ENCODE measurements at places on chromosomes 7 and 10.

DNA sequence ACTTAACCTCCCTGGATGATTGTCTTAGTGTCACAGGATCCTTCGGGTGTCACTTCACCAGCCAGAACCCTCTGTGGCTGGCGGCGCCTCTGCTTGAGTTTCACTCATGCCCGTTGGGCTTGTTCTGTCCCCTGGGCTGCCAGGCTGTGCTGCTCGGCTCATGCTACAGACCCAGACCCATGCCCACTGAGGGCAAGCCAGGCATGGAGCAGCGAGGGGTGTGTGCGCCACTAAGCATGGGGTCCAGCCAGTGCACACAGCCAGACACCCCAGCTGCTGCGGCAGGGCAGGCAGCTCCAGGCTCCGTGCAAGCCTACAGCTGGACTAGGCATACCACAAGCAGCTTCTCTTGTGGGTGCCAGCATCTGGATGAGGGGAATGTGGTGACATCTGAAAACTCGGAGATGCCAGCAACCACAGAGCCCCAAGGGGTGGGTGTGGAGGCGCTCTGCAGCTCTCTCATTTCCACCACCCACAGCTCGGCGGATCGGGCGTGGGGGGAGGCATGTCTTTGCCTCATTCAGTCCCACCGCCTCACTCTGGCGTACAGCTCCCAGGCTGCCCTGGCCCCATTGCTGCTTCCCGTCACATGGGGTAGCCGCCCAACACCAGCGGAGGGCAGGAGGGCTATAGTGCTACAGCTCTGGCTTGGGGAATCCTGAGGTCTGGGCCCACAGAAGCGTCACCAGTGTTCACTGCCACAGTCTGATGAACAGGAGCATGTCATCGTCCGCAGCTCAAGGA, 269.6 kb upstream of the LRGUK start:
- no peak for DNase-seq

DNA sequence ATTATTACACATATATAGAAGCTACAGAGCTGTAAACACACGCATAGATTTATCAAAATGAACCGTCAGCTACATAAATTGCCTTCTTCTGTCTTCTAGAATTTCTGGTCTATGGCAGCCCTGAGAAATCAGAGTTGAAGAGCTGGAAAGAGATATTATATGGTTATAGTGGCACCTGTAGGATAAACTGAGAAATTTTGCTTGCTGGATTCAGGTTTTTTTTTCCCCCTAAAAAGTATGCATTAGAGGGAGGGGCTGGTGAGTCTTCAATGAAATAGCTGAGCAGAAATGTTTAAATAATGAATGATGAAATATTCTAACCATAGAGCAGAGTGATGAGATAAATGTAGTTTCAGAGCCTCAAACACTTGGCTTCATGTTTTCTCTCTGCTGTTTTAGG, 78.0 kb upstream of the DYNC1I1 start:
- no peak for DNase-seq

DNA sequence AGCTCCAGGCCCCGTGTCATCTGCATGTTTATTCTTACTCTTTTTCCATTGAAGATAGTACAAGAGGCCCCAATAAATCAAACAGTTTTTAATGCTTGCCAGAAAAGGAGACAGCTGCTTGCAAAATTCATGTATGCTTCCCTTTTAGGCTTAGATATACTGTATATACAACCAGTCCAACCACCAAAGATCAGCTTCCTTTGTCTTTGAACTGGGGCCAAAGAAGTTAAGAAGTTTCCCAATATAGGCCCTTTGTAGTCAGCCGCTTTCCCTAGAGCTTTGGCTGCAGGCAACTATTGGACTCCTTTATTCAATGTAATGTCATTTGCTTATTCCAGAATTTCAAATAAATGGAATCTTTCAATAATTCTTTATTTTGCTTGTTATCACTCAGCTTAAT, 1395.0 kb downstream of the GATA3 start:
- DNase-seq: no peak

- DNase-seq: no peak
Observed at GRCh38 chr10:67306588-67307205, 380.9 kb downstream of the LRRTM3 start.

DNA sequence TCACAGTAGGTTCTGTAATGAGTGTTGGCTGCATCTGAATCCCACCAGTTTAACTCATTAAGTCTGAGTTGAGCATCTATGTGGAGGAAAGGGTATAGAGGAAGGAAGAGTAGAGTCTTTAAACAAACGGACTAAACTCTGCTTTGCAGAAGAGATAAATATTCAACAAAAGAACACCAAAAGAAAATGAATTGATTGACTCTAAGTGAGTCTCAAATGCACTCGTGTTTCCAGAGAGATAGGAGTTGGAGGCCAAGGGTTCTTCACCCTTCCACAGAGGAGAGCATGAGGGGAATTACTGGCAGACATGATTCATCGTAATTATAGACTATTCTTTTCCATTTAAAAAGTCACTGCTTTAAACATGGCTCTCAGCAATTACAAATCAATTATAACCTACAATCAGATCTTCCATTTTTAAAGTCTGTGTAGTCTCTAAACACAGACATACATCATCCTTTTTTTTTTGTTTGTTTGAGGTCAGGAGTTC, 56.3 kb downstream of the PLPP4 start:
- no peak for DNase-seq

DNA sequence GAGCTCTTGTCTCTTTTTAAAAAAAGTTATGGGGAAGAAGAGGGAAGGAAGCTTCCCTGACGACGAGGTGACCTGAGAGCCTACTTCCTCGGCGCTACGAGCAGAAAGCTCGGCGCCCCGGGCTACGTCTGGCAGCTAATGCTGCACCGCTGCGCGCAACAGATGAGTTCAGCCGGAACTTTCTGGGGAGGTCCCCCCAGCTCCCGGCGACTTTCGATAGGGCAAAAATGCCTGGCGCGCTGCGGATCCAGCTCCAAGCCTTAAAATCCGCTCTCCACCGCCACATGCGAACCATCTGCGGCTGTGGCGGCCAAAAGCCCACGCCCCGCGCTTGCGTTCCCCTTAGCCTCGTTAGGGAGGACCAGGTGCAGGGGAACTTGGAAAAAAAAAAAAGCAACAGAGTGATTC, 621 bp downstream of the P4HA1 start:
- peak; percentile 77 for DNase-seq

DNA sequence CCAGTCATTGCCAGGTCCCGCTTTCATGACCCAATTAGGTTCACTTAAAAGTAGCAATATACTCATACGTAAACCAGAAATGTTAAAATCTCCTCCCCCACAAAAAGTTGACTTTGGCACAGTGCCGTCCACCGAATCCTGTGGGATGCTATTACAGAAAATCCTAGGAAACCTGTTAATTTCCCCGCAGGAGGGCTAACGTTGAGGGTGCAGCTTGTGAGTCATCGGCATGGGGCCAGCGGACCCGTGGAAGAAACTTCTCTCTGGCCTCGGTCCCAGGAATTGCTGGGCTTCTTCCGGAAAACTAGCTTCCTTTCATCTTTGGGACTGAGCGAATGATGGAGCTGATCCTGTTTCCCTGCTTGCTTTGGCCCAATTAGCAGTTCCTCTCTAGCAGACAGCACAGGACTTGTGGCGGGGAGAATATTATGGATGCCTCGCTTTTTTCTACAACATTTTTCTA, 13.5 kb downstream of the CRYGN start:
- no peak for DNase-seq

GRCh38 chr7:27159266-27160144, 3.0 kb upstream of the HOXA7 start:
- DNase-seq: peak; percentile 25

DNA sequence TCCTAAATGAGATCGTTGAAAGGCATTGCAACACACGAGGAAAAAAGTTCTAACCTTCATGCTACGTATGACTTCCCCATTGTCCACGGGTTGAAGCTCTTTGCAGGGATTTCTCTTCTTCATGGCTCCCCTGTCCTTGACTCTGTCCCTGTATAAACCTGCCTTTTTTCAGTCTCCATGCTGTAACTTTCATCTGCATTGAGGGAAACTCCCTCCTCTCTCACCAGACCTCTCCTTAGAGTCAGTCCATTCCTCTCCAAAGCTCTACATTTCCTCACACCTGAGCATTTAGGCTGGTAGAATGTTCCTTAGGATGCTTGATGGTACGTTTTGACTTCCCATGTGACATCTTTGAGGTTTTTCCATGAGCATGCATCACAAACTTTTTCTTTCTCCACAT, 134.2 kb upstream of the FAM171A1 start:
- no peak for DNase-seq

DNA sequence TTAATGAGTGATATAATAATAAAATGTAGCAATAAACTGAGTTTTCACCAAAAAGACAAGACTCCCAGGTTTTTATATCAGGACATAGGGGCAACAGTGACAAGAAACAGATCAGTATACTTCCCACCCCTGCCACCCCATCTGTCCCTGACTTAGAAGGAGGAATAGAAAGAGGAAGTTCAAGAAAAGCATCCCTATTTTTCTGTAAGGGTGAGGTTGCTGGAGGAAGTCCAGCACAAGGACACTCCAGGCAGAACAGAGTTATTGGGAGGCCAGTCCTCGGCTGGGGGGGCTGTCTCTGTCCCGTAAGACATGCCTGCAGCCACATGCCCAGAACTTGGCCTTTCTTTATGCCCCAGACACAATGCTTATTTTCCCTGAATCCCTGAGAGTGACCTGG, 16.5 kb upstream of the TLX1 start:
- no peak for DNase-seq

DNA sequence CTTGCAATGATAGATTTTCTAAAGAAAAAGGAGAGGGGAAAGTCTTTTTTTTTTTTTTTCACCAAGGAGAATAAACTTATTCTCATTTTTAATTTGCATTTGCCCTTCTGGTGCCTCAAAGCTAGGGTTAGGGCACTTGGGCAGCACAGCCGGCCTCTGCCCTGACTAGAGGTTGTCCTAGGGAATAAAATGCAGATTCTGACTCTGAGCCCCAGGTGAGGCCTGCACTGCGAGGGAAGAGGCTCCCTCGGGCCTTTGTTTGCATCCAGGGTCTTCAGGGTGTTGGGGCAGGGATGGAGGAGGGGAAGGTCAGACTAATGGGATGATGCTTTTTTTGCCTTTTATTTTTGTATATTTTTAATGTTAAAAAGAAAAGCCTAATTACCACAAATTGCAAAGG, 7.8 kb downstream of the MYL7 start:
- DNase-seq: no peak

DNA sequence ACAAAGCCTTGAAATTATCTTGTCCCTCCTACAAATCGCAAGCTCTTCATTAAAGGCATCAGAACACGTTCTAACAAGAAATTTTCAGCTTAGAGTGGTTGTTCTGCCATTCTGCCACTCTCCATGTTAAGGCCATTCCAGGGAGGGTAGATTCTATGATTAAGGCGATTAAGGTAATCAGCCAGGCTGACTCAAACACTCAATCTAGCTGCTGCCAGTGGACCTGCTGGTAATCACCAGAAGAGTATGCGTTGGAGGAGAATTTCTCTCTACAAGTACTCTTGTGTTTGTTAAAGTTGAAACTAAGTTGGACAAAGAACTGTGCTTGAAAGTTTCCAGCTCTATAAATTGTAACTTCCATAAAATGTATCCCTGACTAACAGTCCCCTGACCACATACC, 149.2 kb upstream of the COL1A2 start:
- no peak for DNase-seq

DNA sequence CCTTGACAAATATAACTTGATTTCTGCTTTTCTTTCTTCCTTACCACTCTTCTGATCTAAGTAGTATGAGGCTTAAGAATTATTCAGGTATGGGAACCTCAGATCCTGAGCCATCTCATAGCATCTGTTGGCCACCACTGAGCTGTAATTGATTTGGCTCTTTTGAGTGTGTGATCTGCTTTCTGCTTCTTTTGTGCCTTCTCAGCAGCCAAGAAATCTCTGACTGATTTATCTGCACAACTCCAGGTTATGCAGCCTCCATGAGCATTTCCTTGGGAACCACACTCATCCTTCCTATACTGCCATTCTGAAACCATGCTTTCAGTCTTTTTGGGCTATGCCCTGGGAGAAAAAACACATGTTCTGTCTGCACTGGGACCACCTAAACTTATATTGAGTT, 178.0 kb upstream of the FAM3C start:
- DNase-seq: no peak

DNA sequence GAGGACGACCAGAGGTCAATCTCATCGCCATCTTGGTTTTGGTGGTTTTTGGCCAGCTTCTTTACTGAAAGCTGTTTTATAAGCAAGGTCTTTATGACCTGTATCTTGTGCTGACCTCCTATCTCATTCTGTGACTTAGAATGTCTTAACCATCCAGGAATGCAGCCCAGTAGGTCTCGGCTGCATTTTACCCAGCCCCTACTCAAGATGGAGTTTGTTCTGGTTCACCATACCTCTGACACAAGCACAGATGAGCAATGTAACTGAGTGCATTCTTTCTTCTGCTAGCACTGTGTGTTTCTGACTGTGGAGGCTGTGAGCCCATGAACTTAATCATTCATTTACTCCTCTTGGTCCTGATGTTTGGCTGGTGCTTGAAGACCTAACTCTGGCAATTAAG, 794.5 kb upstream of the CELF2 start:
- DNase-seq: no peak

Data from activated T-cell treated with anti-CD3 and anti-CD28 coated beads, Interleukin-2, amount 50 U/mL, for 48 hours (primary cell).